ENCODE measurements at places on chromosomes 7 and 10. TPM values are rescaled to one million over a fixed set of nuclear protein-coding genes. Genes with fewer than 3 reads are reported as not detected.

ATP5F1C gene
- total RNA-seq, result 301 TPM

DNA sequence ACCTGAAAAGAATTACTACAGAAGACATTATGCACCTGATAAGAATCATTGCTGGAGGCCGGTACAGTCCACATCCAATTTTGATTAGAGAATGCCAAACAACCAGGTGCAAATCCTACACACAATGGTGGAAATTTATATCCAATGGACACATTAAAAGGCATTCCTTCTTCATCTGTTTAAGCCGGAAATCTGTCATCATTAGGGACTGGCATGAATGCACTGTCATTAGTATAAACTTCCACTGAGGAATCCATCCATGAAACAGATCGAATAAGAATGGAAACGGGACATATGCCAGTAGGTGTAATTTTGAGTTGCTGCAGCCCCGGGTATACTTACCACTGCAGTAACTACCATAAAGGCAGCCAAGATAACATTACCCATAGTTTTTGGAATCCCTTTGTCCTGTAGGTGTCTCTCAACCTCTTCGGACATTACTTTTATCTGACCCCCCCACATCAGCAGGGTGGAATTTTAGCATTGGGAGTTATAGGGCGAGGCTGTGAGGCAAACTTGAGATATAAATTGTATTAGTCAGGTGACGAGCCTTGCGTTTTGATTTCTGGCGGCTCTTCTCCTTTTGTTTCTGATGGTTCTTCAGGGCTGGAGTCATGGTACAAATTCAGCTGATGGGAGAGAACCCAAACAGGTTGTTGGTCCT lies 36.5 kb upstream of the AKR1C2 start:
- DNase-seq, result no peak

DNA sequence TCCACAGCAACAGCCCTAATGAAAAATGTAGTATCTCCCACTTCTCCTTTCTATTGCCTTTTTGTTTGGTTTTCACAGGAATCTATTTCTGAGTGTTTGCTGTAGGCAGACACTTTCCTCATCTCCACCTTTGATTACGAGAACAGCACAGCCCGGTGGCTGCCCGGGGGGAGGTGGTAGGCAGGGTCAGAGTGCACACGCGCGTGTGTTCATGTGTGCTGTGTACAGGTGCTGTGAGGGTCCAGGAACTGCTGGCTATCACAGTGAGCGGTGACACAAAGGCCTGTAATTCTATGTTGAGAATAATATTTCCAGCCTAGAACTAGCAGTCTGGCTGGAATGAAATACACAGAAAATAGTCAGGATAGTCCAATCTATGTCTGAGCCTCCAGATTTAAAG lies 212.8 kb downstream of the ADARB2 start:
- no peak for DNase-seq

GRCh38 chr7:155746188-155746587 lies 66.1 kb downstream of the SHH start:
- DNase-seq, result no peak

DNA sequence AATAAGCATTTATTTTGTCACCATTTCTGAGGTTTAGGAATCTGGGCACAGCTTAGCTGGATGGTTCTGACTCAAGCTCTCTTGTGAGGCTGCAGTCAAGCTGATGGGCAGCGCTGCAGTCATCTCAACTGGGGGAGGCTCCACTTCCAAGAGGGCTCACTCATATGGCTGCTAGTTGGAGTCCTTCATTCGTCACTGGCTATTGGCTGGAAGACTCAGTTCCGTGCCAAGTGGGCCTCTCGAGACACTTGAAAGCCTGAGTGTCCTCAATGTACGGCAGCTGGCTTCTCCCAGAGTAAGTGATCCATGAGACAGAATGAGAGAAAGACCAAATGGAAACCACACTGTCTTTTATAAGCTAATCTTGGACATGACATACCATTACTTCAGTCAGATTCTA lies 21.6 kb upstream of the COL13A1 start:
- no peak for DNase-seq

GRCh38 chr10:69846293-69846921 lies 44.7 kb downstream of the COL13A1 start:
- DNase-seq, result peak; percentile 17

GJC3 gene
- total RNA-seq, result not detected

DNA sequence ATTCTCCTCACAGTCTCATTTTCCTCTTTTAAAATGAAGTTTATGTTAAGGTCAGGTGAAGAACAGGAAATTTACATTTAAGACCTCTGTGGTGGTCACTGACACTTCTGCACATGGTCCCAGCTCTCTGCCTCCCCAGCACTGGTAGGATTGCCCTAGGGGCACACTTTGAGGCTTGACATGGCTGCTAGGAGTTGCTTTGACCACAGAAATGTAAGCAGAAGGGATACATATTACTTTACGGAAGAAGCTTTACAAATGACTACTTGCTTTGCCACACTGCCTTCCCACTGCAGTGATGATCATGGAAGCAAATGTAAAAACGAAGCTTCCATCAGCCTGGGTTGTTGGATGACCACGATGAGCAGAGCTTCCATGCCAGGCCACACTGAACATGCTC lies 53.1 kb upstream of the RSU1 start:
- DNase-seq, result no peak

DNA sequence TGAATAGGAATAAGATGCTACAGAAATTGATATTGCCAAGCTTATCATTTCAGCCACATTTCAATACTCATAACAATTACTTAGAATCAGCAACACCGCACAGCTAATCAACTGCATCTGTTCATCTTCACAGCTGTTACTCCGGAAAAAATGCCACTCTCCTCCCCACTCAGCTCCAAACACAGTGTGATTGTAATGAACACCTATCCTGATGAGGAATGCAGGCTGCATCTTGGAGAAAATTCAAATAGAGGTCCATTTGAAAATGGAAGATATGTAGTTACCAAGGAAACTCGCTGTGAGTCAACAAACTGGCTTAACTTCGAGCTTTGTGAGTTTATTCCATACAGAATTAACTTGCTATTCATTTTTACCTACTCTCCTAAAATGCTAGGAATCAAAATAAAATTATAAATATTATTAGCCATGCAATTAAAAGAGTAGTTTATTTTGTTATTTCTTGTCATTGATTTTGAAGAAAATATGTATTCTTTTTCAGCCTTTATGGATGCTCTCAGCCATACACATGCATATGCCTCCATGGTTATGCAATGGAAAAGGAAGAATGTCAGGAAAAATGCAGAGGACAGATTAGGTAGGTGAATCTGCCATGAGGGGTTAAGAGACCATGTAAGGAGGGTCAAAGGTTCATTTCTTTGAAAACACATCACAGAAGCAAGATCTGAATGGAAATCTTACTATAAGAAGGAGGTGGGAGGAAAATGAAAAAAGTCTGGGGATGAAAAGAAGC lies 267.2 kb downstream of the POM121L12 start:
- DNase-seq, result peak; percentile 33

DNA sequence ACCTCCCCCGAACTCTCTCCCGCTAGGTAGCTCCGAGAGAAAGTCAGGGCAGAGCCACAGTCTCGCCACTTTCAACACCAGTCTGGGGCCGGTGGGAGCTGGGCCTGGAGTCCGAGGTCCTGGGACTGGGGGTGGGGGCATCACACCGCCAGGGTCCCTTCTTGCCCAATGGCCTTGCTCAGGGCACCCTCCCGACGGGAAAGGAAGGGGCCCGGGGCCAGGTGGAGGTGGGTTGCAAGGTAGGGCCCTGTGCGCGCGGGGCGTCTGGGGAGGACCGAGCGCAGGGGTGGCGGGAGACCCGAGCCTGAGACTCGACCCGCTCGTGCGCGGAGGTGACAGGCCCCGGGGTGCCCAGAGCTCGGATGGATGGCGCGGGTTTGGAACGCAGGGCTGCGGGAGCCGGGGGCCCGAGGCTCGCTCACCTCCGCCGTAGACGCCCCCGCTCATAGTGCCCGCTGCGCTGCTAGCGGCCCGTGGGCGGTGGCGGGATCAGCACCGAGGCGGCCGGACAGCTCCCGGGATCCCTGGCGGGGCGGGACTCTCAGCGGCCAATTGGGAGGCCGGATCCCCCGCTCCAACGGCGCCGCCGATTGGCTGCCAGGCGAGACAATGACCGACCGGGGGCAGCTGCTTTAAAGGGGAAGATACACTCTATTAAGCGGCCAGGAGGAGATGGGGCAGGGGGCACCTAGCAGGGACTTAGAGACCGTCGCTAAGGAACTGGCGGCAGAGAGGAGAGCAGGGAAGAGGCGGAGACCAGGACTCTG lies at the start of gene ACTL6B:
ACTL6B (minus strand) TSS at position 541 of the 767 bp plus-strand sequence; CDS start at position 447, 94 bp downstream.
- DNase-seq, result peak; percentile 30

DNA sequence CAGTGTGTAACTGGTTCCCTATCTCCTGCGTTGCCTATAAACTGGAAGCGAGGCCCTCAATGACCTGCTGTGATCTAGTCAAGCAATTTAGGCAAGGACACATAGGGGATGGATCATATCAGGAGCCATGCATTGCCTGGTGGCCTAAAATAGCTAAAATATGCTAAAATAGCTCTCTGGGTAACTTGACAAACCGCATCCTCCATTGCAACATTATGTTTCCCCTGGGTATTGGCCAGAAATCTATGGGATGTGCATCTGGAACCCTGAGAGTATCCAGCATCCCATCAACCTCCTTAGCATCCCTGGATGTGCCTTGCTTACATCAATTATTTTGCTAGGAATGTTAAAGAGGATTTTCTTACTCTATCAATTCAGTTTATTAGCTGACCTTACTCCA lies 91.7 kb upstream of the ADCY1 start:
- DNase-seq, result no peak

ANKRD61 gene
- 0.23 TPM for total RNA-seq

GRCh38 chr7:159031750-159032149 lies 112.9 kb downstream of the VIPR2 start:
- no peak for DNase-seq

HKDC1 gene
- total RNA-seq, result 1.1 TPM

DNA sequence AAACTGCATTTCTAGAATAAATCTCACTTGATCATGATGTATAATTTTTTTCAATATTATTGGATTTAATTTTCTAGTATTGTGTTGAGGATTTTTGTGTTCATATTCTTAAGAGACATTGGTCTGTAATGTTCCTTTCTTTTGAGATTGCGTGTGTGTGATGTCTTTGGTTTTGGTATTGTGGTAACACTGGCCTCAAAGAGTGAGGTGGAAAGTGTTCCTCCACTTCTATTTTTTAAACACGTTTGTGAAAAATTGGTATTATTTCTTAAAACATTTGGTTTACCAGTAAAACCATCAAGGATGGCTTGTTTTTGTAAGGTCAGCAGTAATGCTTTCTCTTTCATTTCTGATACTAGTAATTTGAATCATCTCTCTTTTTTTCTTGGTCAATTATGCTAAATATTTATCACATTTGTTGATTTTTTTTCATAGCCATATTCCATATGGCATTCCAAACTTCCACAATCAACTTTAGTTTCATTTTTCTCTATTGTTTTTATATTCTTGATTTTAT lies 290.2 kb upstream of the CDC14C start:
- DNase-seq, result no peak

DNA sequence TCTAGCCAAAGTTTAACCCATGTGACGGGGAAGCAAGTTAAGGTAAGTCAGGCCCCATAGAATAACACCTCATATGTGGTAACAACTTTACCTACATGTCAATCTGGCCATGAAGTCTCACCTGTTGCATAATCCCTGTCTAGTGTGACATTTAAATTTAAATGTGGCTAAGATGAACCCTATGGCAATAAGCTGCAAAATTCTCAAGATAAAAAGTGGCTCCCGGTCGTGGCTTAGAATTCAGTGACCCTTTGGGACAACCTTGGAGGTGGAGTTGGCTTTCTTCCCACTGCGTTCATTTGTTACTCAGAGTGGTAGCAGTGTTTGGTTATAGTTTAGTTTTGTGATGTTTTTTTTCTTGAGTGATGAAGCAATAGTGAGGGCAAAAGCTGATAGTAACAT lies 90.6 kb downstream of the ARID5B start:
- DNase-seq, result peak; percentile 43

DNA sequence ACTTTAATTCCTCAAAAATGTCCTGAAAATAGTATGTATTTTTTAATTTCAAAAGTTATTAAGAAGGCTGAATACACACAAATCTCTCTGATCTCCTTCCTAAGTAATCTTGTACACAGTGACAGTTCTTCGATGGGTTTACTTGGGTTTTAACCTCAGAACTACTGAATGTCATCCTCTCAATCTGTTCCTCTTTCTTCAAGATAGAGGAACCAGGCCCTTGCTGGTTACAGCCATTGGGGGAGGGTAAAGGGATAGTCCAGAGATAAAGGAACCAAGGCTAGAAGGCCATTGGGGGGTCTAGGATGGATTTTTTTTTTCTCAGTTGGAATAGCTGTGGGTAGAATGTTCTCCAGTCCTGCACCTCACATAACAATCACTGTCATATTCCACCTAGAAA lies 224.9 kb downstream of the SKIDA1 start:
- no peak for DNase-seq

GRCh38 chr10:52313933-52314821 lies at the start of gene DKK1:
Gene DKK1 (plus strand): TSS chr10:52314281. CDS start chr10:52314435, 154 bp downstream.
- peak; percentile 82 for DNase-seq

- no peak for DNase-seq
These were observed 681.7 kb downstream of the PARD3 start for GRCh38 chr10:34133406-34133805.

DNA sequence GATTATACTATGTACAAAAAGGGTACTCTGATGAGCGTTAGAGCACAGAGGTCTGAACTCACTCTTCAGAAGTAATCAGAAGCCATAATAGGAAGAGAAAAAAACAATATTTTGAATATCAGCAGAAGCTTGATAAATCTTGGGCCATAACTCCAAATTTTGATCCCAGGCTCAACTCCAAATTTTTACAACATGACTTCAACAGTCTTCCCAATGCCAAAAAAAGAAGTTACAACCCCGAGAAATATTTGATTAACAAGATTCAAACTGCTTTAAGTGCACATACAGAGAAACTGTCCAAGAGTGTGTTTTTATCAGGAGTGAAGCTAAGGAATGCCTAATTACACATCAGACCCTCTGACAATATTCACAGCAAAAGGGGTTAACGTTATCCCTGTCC lies 7.5 kb downstream of the MPP7 start:
- no peak for DNase-seq

DNA sequence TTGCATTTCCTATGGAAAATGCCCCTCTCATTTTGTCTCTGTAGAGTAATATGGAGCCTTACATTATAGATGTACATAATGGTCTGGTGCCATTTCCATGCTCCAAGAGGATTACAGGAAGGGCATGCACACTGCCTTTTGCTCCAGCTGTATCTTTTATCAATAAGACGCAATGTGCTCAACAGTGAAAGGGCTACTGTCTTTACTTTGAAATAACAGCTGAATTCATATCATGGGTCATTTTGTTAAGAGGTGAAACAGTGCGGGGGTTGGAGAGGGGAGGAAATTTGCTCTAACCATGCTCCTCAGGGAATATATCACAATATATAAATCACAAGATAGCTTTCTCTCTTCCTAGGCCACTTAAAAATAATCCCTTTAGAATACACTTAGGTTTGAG lies 77.7 kb downstream of the ICA1 start:
- no peak for DNase-seq

- no peak for DNase-seq
These were observed 27.0 kb upstream of the JAZF1 start for GRCh38 chr7:28207486-28208158.

GRCh38 chr7:128389618-128390329 lies 20.0 kb downstream of the IMPDH1 start:
- no peak for DNase-seq

GRCh38 chr7:72781161-72781560 lies 46.8 kb downstream of the TYW1B start:
- DNase-seq, result no peak

WDFY4 gene
- total RNA-seq, result not detected

INA gene
- not detected for total RNA-seq
